ENCODE measurements at places on chromosomes 12 and 14. TPM values are rescaled to one million over a fixed set of nuclear protein-coding genes. Genes with fewer than 3 reads are reported as not detected.

The SLC6A12 gene
- total RNA-seq, result 72.6 TPM

The KLRB1 gene
- 0.15 TPM for total RNA-seq

The SLC25A47 gene
- total RNA-seq, result 191 TPM

- DNase-seq, result peak; percentile 67
Measured at GRCh38 chr14:76386944-76387782, 11.2 kb downstream of the ESRRB start.

DNA sequence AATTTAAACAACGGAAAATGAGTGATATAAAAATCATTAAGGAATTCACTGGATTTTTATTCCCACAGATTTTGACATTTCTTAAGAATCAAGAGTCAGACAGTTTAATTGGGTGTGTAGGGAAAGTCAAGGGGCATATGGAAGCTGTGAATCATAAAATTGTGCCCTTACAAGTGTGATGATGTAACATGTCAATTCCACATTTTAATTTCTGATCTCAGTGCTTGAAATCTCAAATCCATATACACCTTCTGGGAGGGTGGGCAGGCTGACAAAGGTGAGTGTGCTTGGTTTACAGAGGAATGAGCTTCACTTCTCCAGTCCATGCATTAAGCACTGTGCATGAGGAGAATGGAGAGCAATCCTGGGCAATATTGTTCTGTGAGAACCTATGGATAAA, 1.0 kb upstream of the KRT6A start:
- DNase-seq, result no peak

DNA sequence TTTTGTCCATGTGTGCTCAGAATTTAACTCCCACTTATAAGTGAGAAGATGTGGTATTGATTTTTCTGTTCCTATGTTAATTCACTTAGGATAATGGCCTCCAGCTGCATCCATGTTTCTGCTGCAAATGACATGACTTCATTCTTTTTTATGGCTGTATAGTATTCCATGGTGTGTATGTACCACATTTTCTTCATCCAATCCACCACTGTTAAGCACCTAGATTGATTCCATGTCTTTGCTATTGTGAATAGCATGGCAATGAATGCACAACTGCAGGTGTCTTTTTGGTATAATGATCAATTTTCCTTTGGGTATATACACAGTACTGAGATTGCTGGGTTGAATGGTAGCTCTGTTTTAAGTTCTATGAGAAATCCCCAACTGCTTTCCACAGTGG, 657.7 kb downstream of the ETNK1 start:
- DNase-seq, result no peak

All from left lobe of liver (tissue), 2 donors.